NCI-H1694 treated with DMSO at 0.1 percent for 48 hours (cell line): ENCODE measurements at places on chromosomes 7 and 10.

DNA sequence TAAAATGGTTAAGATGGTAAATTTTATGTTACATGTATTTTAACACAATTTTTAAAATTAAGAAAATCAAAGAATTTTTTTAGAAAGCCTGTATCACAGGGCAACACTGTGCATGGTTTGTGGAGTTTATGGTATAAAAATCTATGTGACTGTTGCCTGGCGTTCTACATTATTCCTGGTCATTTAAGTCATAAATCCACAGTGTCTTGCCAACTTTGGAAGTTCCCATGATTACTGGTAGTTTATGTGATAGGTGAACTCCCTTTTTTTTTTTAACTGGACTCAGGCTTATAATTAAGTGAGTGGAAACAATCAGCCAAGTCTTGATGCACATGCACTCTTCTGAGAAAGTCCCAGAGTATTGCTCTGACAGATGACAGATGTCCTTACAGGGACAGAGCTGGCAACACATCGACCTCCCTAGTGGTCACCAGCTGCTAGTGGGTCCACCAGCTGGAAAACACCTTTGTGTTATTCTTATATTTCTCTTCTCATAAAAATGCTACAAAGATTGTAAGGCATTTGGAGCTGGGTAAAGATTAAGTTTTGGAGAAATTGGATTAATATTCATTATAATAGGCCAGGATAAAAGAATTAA, 8.8 kb upstream of the STN1 start:
- no peak for DNase-seq

GRCh38 chr7:84637568-84638338, 443.2 kb upstream of the SEMA3A start:
- no peak for DNase-seq

DNA sequence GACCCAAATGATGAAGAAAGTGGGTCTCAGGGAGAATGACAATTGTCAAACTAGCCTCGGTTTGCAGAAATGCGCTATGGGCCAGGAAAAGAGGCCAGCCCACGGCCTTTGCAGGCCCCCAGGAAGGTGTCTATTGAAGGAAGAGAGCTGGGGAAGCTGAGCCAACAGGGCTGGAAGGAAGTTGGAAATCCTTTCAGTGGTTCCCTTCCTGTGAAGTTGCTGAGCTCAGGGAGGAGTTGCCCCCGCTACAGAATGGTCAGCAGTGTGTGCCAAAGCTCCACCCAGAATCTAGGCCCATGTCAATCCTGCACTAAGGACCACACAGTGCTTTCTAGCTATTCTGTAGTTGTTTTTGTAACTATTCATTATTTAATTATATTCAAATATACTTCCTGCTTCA, 91.6 kb upstream of the ANLN start:
- DNase-seq: no peak

DNA sequence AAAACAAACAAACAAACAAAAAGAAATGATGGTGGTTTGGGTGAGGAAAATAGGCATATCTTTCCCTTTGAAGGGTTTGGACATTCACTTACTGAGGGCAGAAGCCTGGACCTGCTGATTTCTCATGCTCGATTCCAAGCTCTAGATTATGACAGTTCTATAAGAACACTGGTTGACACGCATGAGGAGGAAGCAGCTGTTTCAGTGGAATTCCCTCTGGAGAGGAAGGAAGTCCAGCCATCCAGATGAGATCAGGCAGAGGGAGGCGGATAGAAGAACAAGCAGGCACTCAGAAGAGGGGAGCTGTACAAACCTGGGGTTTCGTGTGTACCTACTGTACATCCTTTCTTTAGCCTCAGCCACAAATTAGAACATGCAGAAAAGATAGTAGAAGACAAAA, 691.9 kb downstream of the INHBA start:
- no peak for DNase-seq

GRCh38 chr7:101159696-101160674, 5.4 kb downstream of the VGF start:
- DNase-seq: no peak

- no peak for DNase-seq
Observed at GRCh38 chr10:127525686-127526085, 23.4 kb upstream of the NPS start.

DNA sequence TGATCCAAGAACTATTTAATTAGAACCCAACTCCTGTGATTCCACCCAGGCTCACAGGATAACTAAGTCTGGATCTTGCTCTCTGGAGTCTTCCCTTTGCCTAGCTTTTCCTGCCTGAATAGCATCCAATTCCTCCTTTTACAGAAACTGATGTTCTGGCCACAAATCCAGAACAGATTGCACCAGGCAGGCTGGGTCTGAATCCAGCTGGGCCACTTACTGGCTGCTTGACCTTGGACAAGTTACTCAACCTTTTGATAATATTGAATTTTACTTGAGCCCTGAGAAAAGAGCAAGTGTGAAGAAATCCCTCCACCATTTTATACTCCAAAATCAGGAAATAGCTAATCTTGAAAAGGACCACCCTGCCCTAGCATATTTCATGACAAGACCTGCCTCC, 55.5 kb upstream of the SLC35G1 start:
- no peak for DNase-seq

- no peak for DNase-seq
Observed at GRCh38 chr7:7519528-7519927, 16.1 kb downstream of the COL28A1 start.

GRCh38 chr7:44449584-44449928, 40.9 kb downstream of the NUDCD3 start:
- no peak for DNase-seq

- DNase-seq: no peak
Observed at GRCh38 chr7:25952261-25953057, 199.5 kb upstream of the NFE2L3 start.

DNA sequence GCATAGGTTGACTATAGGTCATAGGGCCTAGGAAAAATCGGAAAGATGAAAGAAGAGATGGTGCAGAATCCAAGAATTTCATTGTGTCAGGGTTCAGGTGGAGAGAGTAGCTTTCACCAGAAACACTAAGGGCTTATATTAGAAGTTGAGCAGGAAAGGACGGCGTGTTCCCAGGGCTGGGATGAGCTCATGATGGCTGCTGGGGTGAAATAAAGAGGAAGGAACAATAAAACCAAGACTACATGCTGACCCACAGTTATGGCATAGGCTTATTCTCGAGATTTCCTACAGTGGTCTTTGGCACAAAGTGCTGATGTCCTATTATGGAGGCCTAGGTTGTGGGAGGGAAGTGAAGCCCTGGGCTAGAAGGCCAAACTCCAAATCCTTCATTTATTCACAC, 195.8 kb downstream of the PTEN start:
- no peak for DNase-seq

DNA sequence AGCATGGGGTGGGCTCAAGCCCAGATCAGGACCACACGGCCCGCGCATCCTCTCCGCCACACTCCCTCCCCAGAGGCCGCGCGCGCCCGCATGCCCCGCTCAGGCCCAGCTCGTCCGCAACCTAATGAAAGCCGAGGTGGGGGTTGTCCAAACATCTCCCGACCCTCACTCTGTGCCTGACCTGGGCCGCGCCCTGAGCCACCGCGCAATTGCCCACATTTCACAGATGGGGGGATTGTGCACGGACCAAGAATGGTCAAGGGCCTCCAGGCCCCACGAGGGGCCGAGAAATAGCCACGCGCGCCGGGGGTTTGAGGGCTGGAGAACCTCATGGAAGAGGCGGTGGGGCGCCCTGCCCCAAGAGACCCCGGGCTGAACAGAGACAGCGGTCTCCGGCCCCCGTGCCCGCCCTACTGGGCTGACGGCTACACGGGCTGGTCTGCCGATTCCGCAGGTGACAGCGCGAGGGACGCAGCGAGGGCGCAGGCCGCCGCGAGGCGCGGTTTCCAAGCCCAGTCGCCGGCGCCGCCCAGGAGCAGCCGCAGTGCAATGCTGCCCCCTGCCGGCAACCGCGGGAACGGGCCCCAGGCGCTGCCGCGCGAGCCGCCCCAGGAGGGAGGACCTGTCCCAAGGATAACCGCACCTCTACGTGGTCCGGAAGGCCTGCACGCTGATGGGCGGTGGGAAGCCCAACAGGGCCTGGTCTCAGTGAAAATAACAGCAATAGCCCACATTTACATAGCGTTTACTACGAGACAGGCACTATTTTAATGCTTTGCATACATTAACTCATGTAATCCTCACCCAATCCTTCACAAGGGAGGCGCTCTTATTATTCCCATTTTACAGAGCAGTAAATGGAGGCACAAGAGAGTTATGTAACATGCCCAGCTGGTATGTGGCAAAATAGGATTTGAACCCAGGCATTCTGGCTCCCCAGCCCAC, 10.5 kb upstream of the GRID1 start:
- DNase-seq: no peak

- DNase-seq: no peak
Observed at GRCh38 chr7:121480566-121481335, 84.6 kb upstream of the FAM3C start.

- DNase-seq: no peak
Observed at GRCh38 chr7:120462991-120463390, 190.0 kb downstream of the KCND2 start.

DNA sequence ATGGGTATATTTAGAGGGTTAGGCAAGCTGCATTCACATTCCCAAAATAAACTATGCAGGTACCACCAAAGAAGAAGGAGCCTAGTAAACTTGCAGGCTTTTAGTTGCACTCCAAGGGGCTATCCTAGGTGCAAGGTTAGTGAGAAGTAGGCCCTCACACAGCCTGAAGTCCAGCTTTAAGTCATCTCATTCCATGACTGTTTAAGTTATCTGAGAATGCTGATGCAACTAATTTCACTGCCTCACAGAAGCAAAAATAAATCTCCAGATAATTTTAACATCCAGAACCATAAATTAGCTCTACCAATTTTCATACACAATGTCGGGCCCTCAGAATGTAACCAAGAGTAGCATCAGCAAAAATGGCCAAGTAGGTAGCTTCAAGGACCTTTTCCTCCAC, 34.3 kb upstream of the HHEX start:
- DNase-seq: no peak

GRCh38 chr10:60816628-60817397, 38.5 kb downstream of the CDK1 start:
- peak; percentile 74 for DNase-seq

- no peak for DNase-seq
Observed at GRCh38 chr7:65239707-65240352, 133.8 kb upstream of the ZNF92 start.

DNA sequence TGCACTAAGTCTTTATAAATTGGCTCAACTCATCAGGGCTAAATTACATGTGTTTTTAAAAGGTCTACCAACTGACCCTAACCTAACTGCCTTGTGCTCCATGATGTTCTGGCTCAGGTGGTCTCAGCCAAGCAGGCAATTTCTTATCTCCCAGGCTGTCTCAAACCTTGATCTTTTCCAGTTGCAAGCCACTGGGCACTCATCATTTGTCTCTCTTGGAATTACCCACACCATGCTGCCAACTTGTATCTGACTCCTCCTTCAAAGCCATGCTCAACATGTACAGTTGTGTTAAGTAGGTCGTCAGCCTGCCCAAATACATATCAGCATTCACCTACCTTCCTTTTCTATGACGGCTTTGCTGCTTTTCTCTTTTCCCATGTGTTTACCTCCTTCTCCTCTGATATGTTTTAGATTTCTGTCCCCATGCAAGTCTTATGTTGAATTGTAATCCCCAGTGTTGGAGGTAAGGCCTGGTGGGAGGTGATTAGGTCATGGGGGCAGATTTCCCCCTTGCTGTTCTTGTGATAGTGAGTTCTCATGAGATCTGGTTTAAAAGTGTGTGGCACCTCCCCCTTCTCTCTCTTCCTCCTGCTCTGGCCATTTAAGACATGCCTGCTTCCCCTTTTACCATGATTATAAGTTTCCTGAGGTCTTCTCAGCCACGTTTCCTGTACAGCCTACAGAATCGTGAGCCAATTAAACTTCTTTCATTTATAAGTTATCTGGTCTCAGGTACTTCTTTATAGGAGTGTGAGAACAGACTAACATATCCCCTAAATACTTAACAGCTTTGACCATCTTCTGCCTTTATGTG, 130.0 kb downstream of the ELAPOR2 start:
- DNase-seq: no peak

- DNase-seq: no peak
Observed at GRCh38 chr10:113473011-113473410, 79.8 kb upstream of the HABP2 start.

DNA sequence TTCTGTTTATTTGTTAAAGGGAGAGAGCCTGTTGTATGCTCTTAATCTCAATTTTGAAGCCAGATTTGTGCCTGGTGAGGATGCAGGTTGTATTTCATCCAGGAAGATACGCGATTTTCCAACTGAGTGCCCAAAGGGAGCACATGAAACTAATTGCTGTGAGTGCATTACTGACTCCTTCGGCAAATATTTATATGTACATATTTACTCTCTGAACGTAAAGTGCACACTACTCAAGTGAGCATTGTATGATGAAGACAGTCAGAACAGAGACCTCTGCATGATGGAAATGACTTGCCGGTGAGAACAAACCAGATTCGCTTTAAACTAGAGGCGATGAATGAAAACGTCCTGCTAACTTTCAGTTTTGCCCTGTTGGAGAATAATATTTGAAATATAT, 130.1 kb downstream of the MALRD1 start:
- no peak for DNase-seq

GRCh38 chr10:124612611-124613498, 131.3 kb downstream of the FAM53B start:
- no peak for DNase-seq

- DNase-seq: no peak
Observed at GRCh38 chr10:74794531-74794930, 31.9 kb upstream of the KAT6B start.

GRCh38 chr7:20797042-20797461, 10.4 kb upstream of the SP8 start:
- no peak for DNase-seq

GRCh38 chr10:129963641-129964501, at the start of gene EBF3:
EBF3 (minus strand) TSS chr10:129964274; CDS start chr10:129963768, 506 bp downstream.
- DNase-seq: peak; percentile 14

DNA sequence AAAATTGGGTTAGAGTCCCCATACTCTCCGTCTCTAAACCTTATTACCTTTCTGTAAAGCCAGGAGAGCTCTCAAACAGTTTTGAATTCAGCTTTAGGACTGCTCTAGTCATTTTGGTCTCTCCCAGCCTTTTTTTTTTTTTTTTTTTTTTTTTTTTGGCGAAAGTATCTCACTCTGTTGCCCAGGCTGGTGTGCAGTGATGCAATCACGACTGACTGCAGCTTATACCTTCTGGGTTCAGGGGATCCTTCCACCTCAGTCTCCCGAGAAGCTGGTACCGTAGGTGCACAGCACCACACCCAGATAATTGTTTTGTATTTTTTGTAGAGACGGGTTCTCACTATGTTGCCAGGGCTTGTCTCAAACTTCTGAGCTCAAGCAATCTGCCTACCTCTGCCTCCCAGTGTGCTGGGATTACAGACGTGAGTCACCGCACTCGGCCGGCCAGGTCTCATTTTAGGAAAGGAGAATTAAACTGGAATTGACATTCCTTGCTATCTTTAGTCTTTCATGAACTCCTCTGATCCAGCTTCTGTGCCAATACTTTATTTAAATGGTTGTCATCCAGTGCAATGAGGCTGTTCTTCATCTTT, 31.4 kb upstream of the RSU1 start:
- DNase-seq: no peak

GRCh38 chr10:132169766-132170560, 16.8 kb upstream of the DPYSL4 start:
- DNase-seq: no peak

GRCh38 chr7:151868396-151869108, 8.4 kb downstream of the PRKAG2 start:
- no peak for DNase-seq

- no peak for DNase-seq
Observed at GRCh38 chr7:2723138-2723850, 35.3 kb downstream of the AMZ1 start.

GRCh38 chr7:10998996-10999757, 25.5 kb downstream of the PHF14 start:
- no peak for DNase-seq

GRCh38 chr10:49474901-49475300, 64.0 kb downstream of the ERCC6 start:
- no peak for DNase-seq

- DNase-seq: no peak
Observed at GRCh38 chr10:2963889-2964631, 103.3 kb upstream of the PFKP start.
